ENCODE measurements at places on chromosomes 12 and 14.

- H3K36me3 ChIP-seq: peaks cover 4% of the 10 kb centered on the region
- no peak overlapping the region for H3K27ac ChIP-seq
- no peak overlapping the region for H3K4me3 ChIP-seq
- H3K27me3 ChIP-seq: no peaks in the 10 kb centered on the region
Observed at GRCh38 chr14:71452987-71453386, 479.2 kb upstream of the RGS6 start.

DNA sequence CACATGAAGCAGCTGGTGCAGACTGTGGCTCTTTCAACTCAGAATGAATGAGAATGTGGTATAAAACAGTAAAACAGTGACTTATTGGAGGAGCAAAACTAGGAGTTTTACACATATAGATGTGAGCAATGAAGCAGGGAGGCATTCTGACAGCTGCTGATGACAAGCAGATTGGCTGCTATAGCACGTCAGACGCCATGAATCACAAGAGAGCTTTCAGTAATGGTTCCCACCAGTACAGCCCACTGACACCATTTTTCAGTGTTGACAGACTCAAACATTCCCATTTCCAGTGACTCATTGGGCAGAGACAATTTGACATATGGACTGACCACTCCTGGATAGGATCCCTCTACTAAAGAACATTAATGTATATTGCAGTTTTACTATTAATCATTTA lies 24.6 kb upstream of the FSCB start:
- H3K4me3 ChIP-seq: no peak overlapping the region
- DNase-seq: no peak
- no peak overlapping the region for H3K27ac ChIP-seq
- H3K4me1 ChIP-seq: no peaks in the 10 kb centered on the region
- H3K27me3 ChIP-seq: no peaks in the 10 kb centered on the region
- H3K36me3 ChIP-seq: no peaks in the 10 kb centered on the region

GRCh38 chr12:41605545-41606305 lies 417.6 kb downstream of the PDZRN4 start:
- no peaks in the 10 kb centered on the region for H3K36me3 ChIP-seq
- H3K27ac ChIP-seq: no peak overlapping the region
- no peaks in the 10 kb centered on the region for H3K27me3 ChIP-seq
- DNase-seq: no peak
- no peaks in the 10 kb centered on the region for H3K4me1 ChIP-seq

DNA sequence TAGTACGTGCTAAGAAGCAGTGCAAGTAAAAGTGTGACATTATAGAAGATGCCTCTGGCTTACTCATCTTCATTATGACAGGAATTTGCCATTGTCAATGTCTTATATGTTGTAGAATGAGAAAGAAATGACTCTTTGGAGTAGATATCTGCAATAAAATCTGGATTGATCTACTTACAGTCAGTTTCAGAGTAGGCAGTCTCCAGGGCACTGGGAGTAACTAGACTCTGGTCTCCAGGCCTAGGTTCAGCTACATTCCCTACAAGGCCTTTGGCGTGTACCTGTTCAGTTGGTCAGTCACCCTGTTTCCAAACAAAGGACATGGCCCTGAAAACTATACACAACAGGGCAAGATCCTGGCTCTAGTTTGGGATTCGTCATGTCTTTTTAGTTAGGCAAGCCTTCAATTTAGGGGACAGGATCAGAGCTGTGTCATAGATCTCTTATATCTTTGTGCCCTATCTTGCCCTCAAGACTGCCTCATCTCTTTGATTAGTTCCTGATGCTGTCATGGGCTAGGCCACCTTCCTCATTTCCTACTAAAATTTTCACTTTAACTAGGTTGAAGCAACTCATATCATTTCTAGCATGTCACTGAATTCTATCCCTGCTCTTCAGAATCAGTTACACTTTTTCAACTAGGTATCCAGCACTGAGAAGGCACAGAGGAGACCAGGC lies 410.0 kb downstream of the RAD51B start:
- no peak overlapping the region for H3K4me3 ChIP-seq
- peak overlapping the region; percentile 70 for H3K27ac ChIP-seq
- no peaks in the 10 kb centered on the region for H3K27me3 ChIP-seq
- no peak for DNase-seq
- H3K36me3 ChIP-seq: peaks cover 3% of the 10 kb centered on the region
- peaks cover 15% of the 10 kb centered on the region for H3K4me1 ChIP-seq

DNA sequence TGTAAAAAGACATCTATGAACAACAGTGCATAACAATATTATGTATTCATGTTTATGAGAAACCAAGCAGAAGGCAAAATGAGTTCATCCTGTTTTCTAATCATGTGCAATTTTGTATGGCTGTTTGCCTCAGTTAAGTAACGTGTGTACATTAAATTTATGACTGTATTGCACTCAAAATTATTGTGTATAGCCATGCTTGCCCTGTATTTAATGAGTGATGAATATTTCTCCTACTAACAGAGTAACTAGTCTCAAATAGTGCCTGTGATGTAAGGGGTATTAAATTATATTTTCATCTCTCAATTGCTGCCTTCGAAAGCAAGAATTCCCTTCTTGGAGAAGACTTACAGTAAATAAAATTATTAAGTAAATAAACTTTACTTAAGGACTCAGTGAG lies 154.2 kb downstream of the NOVA1 start:
- no peak overlapping the region for H3K4me3 ChIP-seq
- H3K27me3 ChIP-seq: no peaks in the 10 kb centered on the region
- no peaks in the 10 kb centered on the region for H3K36me3 ChIP-seq
- H3K27ac ChIP-seq: no peak overlapping the region
- no peak for DNase-seq
- no peaks in the 10 kb centered on the region for H3K4me1 ChIP-seq

DNA sequence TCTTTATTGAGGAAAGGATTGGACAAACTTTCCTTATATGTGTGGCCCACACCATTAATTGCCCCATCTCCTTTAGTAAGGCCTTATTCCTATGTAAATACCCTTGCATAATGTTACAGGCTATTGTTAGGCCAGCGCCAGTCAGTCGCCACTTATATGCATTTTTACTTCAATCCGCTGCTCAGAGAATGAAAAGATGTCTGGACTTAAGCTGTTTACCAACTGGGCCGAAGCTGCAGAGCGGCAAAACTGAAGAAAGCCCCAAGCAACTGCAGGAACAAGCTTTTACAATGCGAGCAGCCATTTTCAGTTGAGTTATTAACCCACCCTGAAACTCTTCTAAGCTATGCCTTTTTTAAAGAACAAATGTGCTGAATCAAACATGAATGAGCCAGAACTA lies 92.1 kb upstream of the OTX2 start:
- H3K27me3 ChIP-seq: peaks cover 4% of the 10 kb centered on the region
- no peak overlapping the region for H3K27ac ChIP-seq
- no peak for DNase-seq
- H3K4me3 ChIP-seq: no peak overlapping the region
- H3K4me1 ChIP-seq: no peaks in the 10 kb centered on the region
- H3K36me3 ChIP-seq: no peaks in the 10 kb centered on the region

- H3K27ac ChIP-seq: no peak overlapping the region
- no peaks in the 10 kb centered on the region for H3K27me3 ChIP-seq
- no peak overlapping the region for H3K4me3 ChIP-seq
Observed at GRCh38 chr14:90308561-90308960, 23.2 kb downstream of the NRDE2 start.

GRCh38 chr12:94725375-94726168 lies 75.2 kb upstream of the TMCC3 start:
- DNase-seq: no peak
- H3K36me3 ChIP-seq: peaks cover 54% of the 10 kb centered on the region
- H3K4me1 ChIP-seq: peaks cover 39% of the 10 kb centered on the region
- H3K27me3 ChIP-seq: peaks cover 8% of the 10 kb centered on the region

GRCh38 chr14:48622980-48623379 lies 947.6 kb upstream of the MDGA2 start:
- no peak overlapping the region for H3K27ac ChIP-seq
- H3K36me3 ChIP-seq: no peaks in the 10 kb centered on the region
- no peak for DNase-seq
- no peaks in the 10 kb centered on the region for H3K27me3 ChIP-seq

DNA sequence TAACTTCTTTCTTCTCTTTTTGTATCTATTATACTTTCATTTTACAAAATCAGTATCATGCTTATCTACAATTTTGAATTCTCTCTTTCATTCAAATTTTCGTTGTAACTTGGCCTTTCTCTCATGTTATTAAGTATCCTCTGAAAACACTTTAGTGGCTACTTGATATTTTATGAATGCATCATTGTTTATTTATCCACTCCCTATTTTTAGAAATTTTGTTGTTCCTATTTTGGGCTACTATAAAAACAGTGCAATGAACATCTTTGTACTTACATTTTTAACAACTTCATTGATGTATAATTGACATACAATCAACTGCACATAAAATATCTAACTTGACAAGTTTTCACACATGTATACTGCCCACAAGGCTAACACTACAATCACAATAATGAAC lies 44.0 kb upstream of the AMIGO2 start:
- DNase-seq: no peak
- peaks cover 1% of the 10 kb centered on the region for H3K4me1 ChIP-seq
- H3K4me3 ChIP-seq: no peak overlapping the region
- H3K27me3 ChIP-seq: no peaks in the 10 kb centered on the region
